ENCODE measurements at places on chromosomes 7 and 10.

DNA sequence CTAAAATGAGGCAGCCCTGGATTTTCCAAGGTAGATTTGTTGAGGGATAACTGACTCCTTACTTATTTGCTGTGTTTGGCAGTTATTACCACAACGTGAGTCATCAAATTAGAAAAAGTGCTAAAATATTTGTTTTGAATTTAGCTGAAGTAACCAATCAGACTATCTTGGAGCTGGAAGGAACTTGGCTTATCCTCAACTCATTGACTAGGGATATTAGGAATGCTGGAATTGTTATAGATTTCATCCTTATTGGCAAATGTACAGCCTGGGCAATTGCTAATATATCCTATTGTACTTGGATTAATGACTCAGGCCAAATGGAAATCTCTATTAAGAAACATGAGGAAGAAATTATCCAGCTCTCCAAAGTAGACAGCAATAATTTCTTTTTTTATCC, 1189.0 kb upstream of the LRRN3 start:
- DNase-seq: no peak

DNA sequence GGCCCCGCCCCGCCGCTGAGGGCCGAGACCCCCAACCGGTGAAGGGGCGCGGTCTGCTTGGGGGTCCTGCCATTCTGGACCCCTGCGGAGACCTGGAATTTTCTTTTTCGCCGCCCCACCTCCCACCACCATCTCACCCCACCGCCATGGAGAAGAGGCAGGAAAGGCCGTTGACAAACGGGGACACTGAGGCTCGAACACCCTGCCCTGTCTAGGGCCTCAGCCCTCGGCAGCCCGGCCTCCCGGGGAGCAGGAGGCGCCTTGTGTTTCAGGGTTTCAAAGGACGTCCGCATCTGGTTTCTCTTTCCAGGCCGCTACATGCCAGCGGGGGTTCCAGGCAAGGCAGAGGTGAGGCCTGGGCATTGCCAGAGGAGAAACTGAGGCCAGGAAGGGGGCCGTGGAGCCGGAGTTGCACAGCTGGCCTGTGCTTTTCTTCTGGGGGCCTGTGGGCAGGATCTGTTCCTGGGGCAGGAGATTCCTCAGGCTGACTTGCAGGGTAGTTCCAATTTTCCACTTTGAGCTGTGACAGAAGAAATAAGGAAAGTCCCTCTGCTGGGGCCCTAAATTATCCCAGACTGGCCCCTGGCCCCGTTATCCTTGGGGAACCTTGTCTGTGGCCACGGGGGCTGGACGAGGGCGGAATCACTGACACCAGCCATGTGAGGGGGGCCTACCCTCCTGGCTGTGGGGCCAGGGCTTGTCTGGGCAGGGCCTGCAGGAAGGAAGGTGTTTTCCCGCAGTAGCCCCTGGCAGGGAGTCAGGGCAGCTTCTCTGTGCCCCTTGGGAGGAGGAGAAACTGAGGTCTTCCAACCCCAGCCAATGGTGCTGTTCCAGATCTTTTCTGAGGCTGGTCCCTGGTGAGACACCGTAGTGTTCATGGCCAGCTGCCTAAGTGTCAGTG, 900 bp upstream of the MICALL2 start:
- no peak for DNase-seq

DNA sequence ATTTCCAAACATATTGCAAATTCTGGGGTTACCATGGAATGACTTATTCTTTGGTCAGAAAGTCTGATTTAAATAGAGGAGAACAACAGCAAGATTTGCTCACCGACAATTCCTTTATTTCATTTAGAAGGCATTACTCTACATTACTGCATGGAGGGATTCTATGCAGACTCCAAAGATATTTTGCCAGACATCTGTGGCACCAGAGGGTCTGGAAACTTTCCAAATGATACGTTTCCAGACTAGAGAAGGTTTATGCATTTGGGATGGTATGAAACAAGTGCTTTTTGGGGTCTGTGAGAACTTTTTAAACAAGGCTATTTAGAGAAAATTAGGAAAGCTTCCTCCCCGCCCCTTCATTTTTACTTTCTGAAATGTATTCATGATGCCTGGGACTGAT, 125.3 kb downstream of the SAMD9 start:
- no peak for DNase-seq

DNA sequence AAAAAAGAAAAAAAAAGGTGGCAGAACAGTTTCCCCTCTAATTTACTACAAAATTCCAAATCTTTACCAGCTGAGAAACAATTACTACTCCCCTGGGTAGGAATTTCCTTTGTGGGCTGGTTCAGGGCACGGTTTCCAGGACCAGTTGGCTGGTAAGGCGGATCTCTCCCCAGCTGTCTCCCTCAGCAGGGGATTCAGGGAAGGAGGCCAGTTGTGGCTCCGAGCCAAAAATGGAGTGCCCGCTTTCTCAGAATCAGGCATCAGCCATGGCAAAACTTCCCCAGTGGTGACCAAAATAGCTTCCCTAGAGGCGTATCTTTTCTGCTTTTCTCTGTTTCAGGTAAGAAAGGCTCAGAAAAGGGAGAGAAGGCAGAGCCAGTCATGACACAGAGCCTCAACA, 91.2 kb downstream of the ZNF22 start:
- no peak for DNase-seq

- DNase-seq: no peak
Measured at GRCh38 chr10:71367271-71367670, 29.4 kb upstream of the CDH23 start.

GRCh38 chr10:132047575-132048293, 18.0 kb upstream of the JAKMIP3 start:
- no peak for DNase-seq

GRCh38 chr7:143906895-143907294, 4.9 kb upstream of the TCAF1 start:
- no peak for DNase-seq

DNA sequence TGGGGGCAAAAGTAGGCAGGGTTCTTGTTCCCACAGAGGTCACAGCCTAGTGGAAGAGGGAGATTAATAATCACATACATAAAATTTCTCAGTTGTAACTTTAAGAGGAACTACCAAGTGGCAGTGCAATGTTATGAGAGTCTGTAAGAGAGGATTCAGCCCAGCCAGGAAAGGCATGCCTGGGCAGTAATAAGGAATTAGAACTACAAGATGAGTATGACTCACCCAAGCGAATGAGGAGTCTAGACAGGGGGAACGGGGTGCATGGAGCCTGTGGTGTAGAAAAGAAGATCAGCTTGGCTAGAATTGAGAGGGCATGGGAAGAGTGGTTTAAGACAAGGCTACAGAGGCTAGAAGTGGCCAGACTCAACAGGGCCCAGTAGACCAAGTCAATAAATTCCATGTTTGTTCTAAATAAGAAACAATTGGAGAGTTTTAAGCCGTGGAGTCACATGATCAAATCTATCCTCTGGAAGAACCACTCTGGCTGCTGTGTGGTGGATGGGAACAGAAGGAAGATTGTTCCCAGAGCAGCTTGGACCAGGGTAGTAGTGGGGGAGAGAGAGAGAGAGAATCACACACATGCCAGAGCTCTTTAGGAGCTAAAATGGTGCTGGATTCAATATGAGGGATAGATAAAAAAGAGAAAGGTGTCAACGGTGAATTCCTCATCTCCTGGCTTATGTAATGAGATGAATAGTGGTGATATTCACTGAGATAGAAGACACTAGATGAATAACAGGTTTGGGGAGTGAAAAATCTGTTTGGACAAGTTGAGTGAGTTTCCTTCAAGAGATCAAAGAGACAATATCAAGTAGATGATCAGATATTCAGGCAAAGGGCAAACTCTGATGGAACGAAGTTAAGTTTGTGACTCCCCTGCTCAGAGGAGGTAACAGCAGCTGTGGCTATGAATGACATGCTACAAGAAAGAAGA, 265.1 kb downstream of the FGFR2 start:
- no peak for DNase-seq

DNA sequence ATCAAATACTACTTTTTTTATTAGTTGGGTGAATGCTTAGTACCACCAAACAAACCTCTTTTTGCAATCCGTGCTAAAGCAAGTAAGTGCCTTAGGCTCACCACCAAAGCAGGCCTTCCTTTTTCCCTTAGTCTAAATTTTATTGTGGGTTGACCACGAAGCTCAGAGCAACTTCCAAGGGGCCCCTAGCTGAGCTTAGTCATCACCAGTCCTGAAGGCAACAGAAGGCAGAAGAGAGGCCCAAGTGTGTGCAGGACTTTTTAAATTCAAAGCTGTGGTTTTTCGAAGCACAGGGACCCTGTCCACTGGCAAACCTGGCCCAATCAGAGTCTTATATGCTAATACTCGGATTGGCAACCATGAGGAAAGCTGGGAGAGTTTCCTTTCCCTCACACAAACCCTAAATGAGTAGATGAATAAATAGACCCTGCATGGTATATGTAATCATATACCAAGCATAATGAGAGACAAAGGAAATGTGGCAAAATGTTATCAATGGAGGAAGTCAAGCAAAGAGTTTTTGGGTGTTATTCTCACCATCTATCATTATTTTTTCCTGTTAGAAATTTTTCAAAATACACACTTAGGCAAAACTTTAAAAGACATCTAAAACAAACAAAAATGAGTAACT, 453.2 kb upstream of the GALNT17 start:
- DNase-seq: no peak

DNA sequence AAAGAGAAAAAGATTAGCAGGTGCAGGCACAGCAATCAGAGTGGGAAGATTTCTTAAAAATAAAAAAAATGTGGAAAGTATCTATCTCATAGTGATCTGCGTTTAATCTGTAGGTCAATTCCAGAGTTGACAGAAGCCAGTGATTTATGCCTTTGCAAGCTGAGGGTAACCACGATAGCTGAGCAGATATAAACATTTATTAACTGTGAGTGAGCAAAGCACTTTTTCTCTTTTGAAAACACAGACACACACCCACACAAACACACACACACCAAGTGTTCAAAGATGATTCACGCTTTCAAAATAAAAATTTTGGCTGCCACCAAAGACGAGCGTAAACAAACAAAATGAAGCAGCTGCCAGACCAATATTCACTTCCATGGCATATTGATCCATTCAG, 243.2 kb upstream of the SLC26A5 start:
- no peak for DNase-seq

DNA sequence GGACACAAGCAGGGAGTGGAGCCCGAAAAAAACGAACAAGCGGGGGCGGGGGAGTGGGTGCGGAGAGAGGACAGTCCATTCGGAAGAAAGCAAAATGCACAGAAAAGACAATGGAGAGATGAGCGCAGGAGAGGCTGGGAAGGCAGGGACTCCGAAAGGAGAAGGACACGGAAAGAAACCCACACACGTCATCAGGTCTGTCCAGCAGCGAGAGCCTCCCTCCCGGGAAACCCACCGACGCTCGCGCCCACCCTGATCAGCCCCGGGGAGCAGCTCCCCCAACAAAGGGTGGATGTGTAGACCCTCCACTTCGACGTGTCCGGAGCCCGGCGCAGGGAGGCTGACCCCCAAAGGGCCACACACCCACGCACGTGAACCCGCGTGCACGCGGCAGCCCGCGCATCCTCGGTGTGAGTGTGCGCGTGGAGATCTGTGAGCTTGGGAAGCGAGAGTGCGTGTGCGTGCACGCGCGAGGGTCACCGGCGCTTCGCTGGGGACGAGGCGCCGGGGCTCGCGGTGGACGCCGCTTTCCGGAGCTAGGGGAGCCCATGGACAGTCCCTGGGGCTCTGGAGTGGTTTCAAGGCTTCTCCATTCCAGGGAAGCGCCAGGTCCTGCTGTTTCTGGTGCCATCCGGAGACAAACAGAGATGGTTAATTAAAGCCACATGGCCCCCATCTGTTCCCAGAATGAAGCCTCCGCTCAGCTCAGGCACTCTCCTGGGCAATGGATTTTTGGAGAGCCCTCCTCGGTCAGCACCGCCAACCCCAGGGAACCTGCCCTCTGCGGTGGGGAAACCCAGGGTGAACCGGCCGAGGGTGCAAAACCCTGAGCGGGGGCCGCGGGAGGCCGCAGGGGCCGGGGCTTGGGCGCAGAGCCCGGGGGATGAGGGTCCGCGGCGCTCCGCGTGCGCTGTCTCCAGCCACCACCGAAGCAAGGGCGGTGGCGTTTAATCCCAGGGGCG, 916 bp downstream of the LAMB1 start:
- DNase-seq: no peak

GRCh38 chr7:93707249-93707648, 132.7 kb upstream of the CALCR start:
- DNase-seq: no peak

DNA sequence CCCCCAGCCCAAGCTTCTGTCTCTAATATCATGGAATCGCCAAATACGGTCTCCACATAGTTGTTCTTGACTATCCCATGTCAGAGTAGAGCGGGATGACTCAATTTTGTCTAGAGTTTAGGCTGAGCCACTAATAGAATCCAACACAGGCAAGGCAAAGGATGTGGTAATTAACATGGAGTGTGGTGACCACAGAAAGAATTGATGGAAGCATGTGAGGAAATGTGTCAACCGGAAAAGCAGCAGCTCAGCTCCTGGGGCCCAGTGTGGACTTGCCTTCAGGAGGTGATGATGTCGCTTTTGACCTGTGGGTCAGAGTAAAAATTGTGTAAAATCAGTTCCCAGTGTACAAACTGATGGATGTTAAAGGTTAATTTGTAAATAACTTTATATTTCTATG, 139.3 kb upstream of the KLF6 start:
- no peak for DNase-seq

DNA sequence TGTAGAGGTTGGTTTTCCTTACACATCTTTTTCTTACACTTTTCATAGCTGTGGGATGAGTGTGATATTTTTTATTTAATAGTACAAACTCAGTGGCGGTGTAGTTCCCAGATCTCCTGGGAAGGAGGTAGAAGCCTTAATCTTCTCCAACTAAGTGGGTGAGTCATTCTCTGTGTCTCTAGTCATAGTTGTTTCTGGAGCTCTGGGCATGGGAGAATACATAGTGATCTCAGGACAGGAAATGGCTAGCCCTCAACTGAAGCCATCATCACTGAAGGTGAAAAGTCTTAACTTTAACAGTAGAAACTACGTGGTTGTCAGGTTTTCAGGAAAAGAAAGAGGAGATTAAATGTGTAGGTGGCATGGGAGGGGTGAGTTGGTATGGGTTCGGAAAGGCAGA, 319.4 kb upstream of the FZD8 start:
- no peak for DNase-seq

DNA sequence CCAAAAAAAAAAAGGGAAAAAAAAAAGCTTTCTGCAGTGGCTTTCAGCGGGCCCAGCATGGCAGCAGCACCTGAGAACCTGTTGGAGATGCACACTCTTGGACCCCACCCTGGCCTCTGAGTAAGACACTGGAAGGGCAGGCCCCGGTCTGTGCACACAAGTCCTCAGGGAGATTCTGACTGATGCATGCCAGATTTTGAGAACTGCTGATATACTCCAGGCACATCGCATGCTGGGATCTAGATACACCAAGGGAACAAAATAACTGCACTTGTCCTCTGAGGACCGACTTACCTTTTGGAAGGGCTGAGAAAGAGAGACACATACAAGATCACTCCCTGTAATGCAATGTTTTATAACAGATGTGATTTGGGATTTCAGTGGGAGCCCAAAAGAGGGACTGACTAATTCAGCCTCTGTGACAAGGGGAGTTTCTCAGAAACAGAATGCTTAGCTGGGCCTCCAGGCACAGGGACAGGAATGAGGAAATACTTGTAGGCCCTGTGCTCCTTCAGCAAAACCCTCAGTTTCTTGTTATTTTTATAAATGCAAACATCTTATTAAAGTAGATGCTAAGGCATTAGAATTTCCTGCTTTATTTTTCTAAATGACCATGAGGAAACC, 8.2 kb downstream of the EGFR start:
- DNase-seq: no peak

- no peak for DNase-seq
Measured at GRCh38 chr7:42183547-42183946, 53.5 kb downstream of the GLI3 start.
